HAP-1 (cell line): ENCODE measurements at places on chromosomes 7 and 10.

DNA sequence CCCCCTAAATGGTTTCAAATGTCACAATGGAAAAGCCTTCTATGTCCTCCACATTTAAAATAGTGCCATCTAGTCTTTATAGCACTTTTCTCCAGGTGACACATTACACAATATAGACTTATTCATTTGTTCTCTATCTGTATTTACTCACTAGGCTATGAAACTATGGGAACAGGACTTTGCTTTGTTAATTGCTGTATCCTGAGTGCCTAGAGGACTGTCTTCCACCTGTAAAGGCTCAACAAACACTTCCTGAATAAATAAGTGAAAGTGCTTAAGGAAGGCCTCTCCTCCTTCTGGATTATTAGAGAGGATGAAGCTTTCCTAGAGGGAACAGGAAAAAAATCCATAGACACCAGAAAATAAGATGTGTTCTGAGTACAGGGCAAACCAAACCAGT, 397.6 kb upstream of the LRRN3 start:
- no peak for DNase-seq

DNA sequence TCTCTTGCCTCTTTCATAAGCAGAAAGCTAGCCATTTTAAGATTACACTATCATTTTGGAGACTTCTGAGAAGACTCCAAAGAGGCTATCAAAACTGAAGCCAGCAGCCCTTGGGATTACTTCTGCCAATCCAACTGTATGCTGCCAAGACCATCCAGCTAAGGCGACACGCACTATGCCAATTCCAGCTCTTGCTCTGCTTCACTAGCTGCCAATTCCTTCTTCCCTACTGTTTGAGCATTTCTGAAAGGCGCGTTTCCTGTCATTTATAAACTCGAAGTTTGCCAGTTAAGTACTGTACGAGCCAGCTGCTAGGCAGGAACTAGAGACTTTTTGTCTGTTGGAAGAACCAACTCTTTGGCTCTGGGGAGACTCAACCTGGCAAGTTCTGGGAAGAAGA, 36.5 kb downstream of the MALSU1 start:
- DNase-seq = no peak

- no peak for DNase-seq
These were observed 13.1 kb downstream of the PLEKHS1 start for GRCh38 chr10:113764582-113764981.

- DNase-seq = no peak
These were observed 2.5 kb upstream of the VGF start for GRCh38 chr7:101167645-101168411.

GRCh38 chr7:105298439-105298894, 90.3 kb downstream of the SRPK2 start:
- no peak for DNase-seq
